Hippocampal formation (tissue), 2 donors: ENCODE measurements at places on chromosomes 4 and X.

DNA sequence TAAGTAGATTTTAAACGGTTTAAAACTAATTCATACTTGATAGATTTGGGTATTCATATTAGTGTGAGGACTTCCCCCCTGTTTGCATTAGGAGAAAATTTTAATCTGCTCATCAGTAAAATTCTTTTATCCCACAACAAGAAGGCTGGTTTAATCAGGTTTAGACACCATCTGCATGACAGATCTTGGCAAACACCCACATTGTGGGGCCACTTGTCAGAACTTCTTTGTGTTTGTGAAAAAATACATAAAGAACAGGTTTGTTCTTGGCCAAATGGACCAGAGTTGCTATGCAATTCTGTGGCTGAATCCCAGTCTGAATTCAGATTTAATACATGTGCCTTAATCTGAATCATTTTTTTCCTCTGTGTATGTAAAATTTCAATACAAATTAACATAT, 121.1 kb downstream of the REPS2 start:
- no peak for DNase-seq

GRCh38 chr4:169689681-169690080, 68.1 kb downstream of the HPF1 start:
- no peak for DNase-seq

DNA sequence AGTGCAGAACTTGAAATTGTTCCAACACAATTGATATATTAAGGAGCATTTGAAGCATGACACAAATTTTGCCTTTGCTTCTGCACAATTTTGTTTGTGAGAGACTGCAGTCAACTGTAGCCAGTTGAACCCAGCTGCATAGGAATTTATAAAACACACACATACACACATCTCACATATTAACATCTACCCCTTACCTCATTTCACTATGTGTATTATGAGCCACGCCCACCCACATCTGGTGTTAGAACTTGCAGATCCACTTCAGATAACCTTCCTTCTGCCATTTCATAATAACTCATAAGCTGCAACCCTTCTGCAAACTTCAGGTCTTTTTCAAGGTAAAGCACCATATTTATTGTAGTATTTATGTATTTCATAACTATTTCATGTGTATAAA, 188.1 kb upstream of the WDFY3 start:
- DNase-seq, result no peak

DNA sequence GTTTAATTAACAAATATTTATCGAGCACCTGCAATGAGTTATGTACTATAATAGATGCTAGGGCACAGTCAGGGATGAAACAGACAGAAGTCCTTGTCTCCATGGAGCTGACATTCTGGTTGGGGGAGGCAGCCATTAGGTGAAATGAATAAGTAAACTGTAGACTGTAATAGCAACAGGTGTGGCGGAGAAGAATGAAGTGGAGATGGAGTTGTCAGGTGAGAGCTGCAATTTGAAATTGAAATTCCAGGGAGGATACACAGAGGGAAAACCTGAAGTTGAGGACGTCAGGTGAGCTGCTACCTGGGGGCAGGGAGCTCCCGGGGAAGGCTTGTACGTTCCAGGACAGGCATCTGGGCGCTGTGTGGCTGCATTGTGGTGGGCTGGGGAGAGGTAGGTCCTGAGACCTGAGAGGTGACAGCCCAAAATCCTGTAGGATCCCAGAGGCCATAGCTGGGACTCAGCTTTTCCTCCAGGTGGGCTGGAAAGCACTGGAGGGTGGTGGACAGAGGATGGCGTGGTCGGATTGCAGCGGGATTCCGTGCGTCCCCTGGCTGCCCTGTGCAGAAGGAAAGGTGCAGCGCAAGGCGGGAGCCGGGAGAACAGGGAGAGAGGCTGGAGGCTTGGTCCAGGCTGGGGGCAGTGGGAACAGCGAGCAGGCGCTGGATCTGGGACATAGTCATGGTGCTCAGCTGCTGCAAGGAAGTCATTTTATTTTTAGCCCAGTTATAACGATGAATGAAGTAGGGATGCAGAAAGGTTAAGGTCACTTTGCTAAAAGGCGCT, 24.8 kb downstream of the CYTL1 start:
- no peak for DNase-seq

GRCh38 chrX:112555831-112556230, 123.9 kb downstream of the LHFPL1 start:
- DNase-seq, result no peak

GRCh38 chr4:39569209-39569608, 42.0 kb upstream of the UGDH start:
- DNase-seq, result no peak

DNA sequence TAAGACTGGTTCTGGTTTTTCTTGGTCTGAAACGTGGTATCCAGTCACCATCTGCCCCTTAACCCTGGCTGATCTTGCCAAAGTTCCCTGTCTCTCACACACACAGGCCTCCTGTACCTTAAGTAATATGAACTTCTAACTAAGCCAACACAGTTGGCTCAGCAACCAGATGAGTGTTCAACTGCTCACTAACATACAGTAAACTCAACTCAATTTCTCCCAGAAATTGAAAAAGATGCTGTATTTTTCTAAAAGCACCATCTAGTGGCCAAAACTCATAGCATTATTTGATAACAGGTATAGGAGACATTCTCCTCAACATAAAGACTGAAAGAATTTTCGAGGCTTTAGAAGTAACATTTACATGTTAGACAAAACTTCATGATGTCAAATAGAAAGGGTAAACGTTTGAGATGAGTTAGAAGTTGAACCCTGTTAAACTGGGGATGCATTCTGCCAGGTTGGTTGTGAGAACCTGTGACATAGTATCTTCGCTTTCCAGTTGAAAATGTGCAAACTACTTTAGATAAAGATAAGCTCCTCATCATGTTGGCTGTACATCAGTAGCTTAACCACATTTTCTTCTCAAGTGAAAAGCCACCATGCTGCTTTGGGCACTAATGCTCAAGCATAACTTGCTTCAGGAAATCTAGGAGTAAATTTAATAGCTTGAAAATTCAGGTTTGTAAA, 31.2 kb downstream of the CCNI start:
- peak; percentile 50 for DNase-seq

- no peak for DNase-seq
These were observed 204.7 kb upstream of the HS3ST1 start for GRCh38 chr4:11633430-11633829.

- no peak for DNase-seq
These were observed 697.3 kb upstream of the MAGEB2 start for GRCh38 chrX:29518100-29518499.

DNA sequence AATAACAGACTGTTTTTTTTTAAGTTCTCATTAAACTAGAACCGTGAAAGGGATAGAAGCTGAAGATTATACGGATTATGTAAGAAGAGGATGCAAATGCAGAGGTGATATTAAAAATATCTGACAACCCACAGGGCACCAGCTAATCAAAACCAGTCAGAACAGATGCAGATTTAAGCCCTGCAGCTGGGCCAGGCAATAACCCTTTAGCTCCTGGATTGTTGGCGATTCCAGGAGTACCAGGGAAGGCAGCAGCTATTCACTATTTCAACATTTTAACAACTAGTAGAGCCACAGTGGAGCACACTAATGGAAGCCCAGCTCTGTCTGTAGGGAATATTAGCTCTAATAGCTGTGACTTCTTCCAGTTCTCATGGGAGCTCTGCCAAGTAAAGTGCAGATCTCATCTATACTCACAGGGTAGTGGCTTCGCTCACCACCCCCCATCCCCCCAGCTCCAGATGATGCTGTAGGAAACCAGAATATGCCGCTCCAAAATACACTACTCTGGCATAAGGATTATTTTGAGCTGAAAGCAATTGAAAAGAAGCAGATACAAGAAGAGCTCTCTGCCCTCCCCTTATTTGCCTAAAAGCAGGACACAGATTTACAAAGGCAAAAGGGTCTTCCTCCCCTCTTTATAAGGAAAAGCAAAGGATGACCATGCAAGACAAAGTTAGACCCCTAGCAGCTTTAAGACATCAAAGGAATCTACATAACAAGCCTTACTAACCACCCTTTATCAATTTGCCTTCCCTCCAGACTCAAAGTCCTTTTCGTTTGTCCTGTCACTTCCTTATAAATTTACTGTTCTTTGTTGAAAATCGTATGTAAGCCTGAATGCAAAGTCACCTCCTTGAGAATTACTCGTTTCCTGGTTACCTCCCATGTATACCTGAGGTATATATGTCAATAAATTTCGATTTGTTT, 13.7 kb downstream of the SCD5 start:
- DNase-seq, result no peak

- no peak for DNase-seq
These were observed 94.8 kb upstream of the GRPR start for GRCh38 chrX:16028576-16028975.

- no peak for DNase-seq
These were observed 19.3 kb downstream of the JAKMIP1 start for GRCh38 chr4:6180841-6181631.

DNA sequence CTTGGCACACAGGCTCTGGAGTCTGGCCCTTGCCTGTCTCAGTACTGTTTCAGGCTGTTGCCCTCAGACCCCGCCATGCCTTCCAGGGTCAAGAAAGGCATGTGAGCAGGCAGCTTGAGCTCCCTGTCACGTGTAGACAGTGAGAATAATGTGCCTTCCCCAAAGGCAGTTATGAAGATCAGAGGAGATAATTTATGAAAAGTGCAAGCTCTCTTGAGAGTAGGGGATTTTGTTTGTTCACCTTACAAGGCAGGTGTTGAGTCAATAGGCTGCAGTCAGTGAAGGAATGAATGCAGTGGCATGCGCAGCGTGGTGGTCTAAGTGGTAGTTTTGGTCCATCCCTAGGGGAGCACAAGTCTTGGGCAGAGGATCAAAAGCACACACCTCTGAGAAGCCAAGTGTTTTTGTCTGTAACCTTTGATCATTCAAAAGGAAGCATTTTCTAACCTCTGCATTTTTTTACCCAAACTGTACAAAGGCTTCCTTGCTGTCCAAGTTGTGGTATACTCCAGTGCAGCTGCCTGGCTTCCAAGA, 14.4 kb downstream of the HADH start:
- no peak for DNase-seq

DNA sequence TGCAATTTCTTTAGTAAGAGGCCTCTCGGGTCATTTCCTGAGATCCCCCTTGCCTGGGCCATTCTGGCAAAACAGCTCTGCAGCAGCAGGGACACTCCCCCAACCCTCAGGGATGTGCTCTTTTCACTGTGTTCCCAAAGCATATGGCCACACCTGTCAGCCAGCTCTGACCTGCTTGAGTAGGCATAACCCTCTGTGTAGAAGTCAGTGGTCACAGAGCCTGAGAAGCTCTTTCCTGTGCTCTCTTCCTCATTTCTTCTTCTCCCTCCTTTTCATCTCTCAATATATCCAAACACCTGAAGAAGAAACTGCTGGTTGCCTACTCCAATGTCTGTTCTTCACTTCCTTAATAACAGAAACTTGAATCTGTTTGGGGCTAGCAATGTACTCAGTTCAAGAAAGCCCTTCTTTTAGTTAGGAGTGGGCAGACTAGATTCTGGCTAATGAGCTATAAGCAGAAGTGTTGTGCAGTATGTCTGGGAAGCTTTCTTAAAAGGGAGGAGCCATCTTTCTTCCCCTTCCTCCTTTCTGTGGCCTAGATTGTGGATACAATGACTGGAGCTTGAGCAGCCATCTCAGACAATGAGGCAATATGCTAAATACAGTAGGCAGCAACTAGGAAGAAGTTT, 73.3 kb downstream of the PRPS1 start:
- no peak for DNase-seq

- no peak for DNase-seq
These were observed 16.3 kb downstream of the WDR13 start for GRCh38 chrX:48613502-48614160.

DNA sequence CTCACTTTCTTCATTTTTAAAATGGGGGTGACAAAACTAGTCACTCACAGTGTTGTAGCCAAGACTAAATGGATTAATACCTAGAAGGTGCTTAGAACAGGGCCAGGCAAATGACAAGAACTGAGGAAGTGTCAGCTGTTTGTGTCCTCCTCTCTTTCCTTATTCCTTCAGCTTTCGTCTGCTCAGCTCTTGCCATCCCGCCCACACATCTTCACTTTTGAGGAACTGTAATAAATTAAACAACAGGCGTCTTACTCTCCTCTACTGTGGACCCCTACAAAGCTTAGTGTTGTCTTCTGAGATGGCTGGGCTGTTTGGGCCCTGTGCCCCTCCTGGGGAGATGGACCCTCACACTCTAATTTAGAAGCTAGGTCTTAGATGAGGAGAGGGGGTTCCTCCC, 2.7 kb downstream of the HPSE start:
- DNase-seq, result no peak

DNA sequence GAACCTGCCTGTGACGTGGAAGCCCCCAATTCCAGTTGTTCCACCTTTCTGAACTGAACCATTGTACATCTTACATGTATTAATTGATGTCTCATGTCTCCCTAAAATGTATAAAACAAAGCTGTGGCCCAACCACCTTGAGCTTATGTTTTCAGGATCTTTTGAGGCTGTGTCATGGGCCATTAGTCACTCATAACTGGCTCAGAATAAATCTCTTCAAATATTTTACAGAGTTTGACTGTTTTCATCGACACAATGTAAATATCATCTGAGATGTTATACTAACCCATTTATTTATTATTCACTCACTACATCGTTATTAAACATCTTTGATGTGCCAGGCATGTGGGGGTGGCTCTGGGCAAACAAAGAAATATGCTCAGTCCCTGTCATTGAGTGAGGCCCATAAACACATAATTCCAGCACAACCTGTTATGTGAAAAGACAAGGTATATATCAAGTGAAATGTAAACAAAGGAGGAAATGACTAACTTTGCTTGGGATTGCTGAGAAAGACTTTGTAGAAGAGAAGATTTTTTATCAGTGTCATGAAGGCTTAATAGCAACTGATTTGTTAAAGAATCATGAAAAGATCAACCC, 34.5 kb upstream of the PPM1K start:
- DNase-seq, result no peak

GRCh38 chrX:116749943-116750342, 287.2 kb upstream of the CT83 start:
- DNase-seq, result no peak

DNA sequence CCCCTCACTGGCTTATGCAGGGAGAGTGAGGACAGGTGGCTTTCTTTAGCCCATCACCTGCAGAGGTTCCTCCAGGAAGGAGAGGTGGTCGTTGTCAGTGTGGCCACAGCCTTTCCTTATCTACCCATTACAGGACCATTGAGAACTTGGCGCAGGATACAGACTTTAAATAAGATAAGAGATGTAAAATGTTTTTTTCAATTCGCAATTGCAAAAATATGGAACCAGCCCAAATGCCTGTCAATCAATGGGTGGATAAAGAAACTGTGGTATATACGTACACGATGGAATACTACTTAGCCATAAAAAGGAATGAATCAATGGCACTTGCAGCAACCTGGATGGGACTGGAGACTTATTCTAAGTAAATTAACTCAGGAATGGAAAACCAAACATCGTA, 6.9 kb upstream of the RNF175 start:
- DNase-seq, result no peak

DNA sequence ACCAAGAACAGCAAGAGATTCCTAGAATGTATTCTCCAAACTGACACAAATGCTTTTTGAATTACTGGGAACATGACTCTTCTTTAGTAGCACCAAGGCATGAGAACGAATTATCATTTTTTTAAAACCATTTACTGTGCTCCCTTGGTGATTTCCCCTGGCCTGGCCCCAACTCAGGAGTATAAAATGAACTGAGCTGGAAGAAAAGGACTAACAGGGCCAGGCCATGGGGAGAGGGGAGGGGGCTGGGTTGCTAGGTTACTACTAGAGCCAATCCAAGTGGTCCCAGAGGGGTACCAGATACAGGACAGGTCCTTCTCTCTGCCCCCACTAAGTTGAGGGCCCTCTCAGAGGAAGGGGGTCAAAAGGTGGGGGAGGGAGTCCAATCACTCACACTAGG, 23.1 kb downstream of the SASH3 start:
- DNase-seq, result no peak

GRCh38 chrX:69100478-69100877, 64.8 kb downstream of the PJA1 start:
- no peak for DNase-seq
